ENCODE measurements at places on chromosomes 3 and 15. TPM values are rescaled to one million over a fixed set of nuclear protein-coding genes. Genes with fewer than 3 reads are reported as not detected.

DNA sequence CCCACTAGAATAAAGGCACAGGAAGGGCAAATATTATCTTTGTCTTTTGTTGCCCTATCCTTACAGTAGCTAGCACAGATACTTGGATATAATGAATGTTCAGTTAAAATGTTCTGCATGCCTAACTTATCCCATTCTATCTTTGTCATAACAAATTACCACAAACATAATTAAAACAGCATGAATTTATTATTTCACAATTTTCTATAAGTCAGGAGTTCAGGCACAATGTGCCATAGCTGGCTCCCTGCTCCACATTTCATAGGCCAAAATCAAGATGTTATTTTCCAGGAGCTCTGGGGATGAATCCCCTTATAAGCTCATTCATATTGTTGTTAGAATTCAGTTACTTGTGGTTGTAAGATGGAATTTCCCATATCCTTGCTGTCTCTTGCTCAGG lies 975.5 kb downstream of the IGSF11 start:
- no peak for DNase-seq

- DNase-seq = no peak
These were observed 16.5 kb upstream of the DIPK2A start for GRCh38 chr3:143955113-143955512.

DNA sequence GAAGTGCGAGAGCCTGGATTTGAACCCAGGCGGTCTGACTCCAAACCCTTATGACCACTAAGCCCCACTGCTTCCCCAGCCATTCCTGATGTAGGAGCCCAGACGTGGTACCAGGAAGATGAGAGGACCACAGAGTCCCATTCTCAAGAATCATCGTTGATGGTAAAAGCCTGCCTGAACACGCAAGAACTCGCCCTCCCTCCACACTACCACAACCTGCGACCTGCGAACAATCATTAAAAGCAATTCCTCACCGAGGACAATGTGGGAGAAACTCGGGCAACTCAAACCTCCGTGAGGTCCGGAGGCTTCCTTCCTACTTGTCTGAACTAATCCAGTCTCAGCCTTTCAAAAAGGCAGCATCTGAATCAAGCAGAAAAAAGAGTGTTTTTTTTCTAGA lies 10.3 kb downstream of the MAGI1 start:
- no peak for DNase-seq

- no peak for DNase-seq
These were observed 29.3 kb upstream of the TRAK1 start for GRCh38 chr3:42061713-42062380.

- DNase-seq = no peak
These were observed 8.7 kb downstream of the PXYLP1 start for GRCh38 chr3:141240286-141240685.

GRCh38 chr3:61439122-61439458 lies 122.3 kb upstream of the PTPRG start:
- DNase-seq = no peak

DNA sequence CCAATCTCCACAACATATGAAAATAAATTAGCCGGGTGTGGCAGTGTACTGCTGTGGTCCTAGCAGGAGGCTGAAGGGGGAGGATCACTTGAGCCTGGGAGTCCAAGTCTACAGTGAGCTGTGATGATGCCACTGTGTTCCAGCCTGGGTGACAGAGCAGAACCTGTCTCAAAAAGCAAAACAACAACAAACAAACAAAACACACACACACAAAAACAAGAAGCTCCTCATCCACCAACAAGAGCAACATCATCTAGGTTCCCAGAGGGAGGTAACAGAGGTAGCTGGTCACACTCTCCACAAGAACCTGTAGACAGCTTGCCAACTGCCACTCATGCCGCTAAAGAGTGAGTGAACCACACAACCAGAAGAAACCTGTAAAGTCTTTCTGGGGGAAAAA lies 34.8 kb downstream of the PTPN9 start:
- no peak for DNase-seq

- no peak for DNase-seq
These were observed 45.0 kb upstream of the FOXP1 start for GRCh38 chr3:71628522-71628921.

DNA sequence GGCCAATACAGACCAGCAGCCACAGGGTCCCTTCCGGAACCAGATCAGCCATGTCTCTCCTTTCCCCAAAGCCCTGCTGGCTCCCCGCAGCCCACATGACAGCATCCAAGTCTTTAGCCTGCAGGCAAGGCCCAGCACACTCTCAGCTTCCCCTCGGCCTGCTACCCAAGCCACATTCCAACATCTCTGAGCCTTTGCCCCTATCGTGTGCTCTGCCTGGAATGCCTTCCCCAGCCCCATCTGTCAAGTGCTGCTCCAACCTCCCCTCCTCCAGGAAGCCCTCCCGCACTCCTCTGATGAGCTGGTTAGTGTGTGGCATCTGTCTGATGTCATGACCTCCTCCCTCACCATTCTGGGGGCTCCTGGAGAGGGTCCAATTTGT lies 8.5 kb downstream of the PLXND1 start:
- DNase-seq = no peak

DNA sequence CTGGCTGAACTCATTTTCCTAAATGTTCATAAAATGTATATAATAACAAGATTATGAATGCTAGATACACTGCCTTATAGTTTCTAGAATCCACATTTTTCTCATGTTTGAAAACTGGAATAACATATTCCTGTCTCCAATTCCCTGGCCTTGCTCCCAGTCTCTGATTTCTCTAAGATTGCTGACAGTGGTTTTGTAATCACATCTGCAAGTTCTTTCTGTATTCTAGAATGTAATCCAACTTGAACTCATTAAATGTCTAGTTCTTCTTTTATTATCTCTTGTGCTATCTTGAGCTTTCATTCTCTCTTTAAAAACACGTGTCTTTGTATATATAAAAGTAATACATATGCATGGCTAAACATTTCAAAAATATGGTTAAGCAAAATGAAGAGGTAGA lies 215.2 kb upstream of the ADAMTS9 start:
- DNase-seq = no peak

DNA sequence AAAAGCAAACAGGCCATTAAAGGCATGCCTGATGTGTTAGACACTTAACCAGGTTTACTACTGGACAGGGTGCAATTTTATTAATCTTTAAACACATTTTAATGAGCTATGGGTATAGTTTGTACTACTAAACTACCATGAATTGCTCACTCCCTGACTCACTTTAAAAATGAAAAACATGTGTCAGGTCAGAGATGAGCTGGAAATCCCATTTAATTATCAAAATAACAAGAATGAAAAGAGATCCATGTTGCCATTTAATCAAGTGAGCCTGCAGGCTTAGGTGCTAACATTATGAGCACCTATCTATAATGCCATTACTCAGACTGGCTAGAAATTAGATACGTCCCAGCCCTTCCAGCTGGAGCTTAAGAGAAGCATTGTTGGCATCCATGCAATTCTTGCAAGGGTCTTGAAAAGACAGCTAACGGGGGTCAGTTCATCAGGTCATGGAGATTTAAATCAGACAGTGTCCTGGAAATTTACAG lies 224.4 kb downstream of the THRB start:
- DNase-seq = no peak

GRCh38 chr3:127226946-127227842 lies 34.3 kb downstream of the PRR23E start:
- no peak for DNase-seq

DNA sequence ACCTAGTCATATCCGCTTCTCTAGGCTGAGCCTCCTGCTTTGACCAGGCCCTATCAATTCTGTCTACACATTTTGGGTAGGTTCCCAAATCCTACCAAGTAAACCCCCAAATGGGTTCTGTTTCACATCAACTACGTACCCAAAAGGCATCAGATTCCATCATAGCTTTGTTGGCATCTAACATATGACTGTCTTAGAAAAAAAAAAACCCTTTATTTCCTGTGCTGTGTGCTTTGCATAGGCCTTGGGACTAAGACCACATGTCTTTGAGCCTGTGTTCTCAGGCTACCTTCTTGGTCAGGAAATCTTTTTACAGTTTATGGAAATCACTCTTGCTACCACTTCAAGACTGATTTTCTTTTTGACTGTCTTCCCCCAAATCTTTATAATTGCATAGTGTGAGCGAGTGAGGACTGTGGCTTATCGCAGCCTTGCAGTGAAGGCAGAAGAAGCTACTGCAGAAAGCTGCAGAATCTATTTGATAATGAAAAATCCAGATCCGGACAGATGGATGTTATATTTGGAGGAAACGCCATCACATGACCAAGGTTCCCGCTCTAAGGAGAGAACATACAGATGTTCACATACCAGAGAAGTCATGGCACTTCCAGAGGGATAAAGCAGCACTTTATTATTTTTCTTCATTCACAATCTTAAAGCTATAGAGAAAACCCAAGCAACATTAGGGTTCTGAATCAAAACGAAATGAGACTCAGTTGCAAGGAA lies 111.2 kb downstream of the EOMES start:
- DNase-seq = no peak

DNA sequence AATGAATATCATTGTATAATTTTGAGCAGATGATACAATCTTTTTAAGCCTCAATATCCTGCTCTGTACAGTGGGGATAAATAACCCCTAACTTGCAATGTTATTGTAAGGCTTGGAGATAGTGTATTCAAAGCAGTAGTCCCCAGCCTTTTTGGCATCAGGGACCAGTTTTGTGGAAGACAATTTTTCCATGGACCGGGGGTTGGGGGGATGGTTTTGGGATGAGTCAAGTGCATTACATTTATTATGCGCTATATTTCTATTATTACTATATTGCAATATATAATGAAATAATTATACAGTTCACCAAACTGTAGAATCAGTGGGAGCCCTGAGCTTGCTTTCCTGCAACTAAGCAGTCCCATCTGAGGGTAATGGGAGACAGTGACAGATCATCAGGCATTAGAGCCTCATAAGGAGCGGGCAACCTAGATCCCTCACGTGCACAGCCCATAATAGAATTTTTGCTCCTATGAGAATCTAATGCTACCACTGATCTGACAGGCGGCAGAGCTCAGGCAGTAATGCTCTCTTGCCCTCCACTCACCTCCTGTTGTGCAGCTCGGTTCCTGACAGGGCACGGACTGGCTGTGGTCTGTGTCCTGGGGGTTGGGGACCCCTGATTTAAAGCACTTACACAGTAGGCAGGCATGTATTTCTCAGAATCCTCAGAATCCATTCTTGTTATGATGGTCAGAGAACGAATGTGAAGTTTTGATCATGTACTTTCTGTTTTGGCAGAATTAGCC lies 102.2 kb downstream of the PTPRG start:
- DNase-seq = no peak

GRCh38 chr3:55435491-55435890 lies 51.6 kb downstream of the WNT5A start:
- DNase-seq = no peak

DNA sequence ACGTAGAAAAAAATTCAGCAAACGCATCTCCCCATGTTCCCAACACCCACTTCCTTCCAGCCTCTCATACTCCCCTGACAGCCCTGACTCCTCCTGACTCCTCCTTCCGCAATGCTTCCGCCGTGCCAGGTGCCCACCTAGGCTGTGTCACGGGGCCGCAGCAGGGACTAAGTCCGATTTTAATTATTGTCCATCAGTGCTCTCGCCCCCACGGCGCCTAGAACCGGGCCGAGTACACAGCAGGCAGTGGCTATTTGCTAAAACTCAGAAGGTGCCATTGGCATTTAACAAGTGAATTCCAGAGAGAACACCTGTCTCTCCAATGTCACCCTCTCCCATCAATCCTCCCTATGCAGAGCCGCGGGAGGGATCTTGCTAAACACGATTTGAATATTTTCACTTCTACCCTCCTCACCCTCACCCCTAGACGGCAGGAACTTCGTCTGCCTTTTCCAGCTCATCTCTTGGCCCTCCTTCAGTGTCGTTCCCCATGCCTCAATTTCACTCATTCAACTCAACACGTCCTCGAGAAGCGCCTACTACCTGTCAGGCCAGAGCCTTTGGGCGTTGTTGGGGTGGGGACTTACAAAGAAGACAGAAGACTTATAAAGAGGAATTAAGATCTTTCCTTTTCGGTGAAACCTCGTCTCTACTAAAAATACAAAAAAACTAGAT lies 11.5 kb upstream of the SHF start:
- no peak for DNase-seq

PPM1L gene
- 6.3 TPM for polyA plus RNA-seq

EMC7 gene
- polyA plus RNA-seq = 105 TPM

SLC28A1 gene
- 4.7 TPM for polyA plus RNA-seq

CPA3 gene
- polyA plus RNA-seq = 0.58 TPM

GABRR3 gene
- polyA plus RNA-seq = not detected

IGSF11 gene
- polyA plus RNA-seq = 4.0 TPM

SAMMSON gene
- 0.10 TPM for polyA plus RNA-seq

GOLGA6L2 gene
- not detected for polyA plus RNA-seq

SEMA7A gene
- polyA plus RNA-seq = 6.6 TPM

MESP1 gene
- 0.43 TPM for polyA plus RNA-seq

PCSK6 gene
- polyA plus RNA-seq = 6.5 TPM
